ENCODE measurements at places on chromosomes 1 and 21.

DNA sequence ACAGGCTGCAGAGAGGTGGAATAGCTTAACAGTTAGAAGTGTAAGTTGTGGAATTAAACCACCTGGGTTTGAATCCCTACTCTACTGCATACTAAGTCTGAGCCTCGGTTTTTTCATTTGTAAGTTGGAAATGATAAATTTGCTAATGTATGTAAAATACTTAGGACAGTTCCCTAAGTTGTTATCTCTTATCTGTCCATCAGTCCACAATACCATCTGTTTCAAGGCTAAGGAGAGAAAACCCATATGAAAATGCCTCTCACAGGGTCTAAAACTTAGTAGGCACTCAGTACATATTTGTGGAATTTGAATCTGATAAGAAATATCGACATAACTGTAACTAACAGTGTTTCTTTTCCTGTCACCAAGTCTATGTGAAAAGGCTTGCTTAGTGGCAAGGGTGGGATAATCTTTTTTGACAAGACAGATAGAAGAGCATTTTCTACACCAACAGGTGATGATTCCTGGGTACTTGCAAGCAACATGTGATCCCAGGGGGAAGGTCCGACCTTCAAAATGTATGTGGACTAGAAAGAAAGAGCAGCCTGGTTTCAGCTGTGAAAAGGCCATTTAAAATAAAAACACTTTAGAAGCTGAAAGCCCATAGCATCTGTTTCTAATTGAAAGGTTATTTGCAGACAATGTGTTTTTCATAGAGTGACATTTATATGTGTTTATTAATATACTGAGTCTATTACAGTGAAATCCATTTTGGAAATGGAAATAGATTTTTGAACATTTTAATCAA, 202.9 kb downstream of the HHAT start:
- no peak for DNase-seq

DNA sequence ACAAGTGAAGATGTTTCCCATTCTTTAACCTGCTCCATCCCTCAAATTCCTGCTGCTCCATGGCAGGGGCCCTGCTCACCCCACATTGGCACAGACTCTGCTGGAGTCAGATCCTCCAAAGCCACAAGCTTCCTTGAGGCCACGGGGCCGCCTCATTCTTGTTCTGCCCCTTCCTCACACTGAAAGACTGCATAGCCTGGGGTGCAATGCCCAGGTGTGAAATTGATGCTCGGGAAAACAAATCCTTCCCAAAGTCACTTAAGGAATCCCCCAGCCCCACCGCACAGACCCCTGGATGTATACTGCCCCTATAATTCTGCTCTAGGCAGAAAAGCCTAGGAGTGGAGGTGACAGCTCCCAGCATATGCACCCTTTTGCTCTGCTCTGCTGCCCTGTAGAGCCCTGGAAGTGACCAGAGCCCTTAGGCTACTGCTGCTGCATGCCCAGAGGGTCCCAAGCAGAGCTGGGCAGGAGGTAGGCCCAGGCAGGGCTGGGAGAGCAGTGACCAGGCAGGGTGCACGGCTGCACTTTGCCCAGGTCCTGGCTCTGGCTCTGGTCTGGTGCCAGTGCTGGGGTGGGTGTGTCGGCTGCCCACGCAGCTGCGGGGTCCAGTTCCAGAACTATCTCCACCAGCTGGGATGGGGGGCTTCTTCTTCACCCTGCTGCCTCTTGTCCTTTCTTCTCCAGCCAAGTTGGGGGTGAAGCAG, 1.6 kb downstream of the HES2 start:
- DNase-seq = no peak

DNA sequence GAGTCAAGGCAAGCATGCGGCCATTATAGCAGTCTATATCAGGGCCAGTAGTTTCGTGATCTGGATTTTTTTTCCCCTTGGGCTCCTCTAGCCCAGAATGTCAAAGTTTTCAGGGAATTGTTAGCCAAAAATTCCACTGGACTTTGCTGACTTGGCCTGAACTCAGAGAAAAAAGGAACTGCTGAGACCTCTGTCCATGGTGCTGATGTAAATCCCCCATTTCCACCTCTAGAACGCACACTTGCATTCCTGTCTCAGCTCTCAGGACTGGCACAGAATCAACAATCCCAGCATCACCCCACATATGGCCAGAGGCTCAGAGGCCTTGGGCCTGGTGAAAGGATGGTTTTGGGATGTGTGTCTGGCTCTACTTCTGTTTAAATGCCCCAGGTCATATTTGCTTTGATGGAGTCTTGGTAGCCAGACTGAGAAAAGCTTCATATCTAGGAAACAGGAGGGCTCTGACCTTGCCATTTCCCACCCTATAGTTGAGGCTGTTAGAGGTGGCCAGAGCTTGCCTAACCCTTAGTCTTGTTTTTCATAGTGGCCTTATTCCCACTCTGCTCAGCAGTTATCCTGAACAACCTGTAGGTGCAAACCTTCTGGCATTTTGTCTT, 16.9 kb upstream of the EFCAB14 start:
- DNase-seq = peak; percentile 13

DNA sequence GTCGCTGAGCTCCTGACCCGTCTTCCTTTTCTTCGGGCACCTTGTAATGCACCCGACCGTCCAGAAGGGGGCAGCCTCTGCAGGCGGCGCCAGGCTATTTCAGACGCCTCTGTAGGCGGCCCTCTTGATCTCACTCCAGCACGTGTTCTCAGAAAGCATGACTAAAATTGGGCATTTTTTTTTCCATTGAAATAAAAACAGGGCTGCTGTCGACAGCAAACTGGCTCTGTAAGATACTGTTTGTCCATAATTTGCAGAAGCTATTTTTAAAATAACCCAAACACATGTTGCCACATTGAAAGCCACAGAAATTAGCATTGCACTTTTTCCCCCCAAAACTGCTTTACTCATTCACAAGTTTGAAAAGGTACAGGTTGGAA, 78.0 kb downstream of the STUM start:
- DNase-seq = peak; percentile 84

- no peak for DNase-seq
Measured at GRCh38 chr1:214997685-214998084, 84.9 kb upstream of the KCNK2 start.

DNA sequence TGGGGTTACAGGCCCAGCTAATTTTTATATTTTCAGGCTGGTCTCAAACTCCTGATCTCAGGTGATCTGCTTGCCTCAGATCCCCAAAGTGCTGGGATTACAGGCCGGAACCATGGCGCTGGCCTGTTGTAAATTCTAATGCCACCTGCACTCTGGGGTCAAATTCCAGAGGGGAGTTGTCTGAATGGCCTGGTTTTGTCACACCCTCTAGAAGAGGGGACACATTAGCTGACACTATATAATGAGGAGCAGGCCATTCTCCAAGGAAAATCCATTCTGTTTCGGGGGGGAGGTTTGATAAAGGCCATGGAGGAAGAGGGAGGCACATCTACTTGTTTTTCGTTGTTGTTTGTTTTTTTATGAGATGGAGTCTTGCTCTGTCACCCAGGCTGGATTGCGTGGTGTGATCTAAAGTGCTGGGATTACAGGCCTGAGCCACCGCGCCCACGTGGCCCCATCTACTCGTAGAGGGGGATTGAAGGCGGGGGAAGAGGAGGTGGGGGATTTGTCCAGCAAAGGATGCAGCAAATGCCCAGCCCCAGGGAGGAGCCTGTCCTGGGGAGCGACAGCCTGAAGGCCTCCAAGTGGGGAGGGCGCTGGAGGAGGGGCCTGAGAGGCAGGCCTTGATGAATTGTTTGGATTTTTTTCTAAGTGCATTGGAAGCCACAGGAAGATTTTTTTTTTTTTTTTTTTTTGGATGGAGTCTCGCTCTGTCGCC, 78.4 kb upstream of the SLC45A1 start:
- DNase-seq = no peak

GRCh38 chr1:204962742-204963632, 80.0 kb upstream of the CNTN2 start:
- DNase-seq = no peak

DNA sequence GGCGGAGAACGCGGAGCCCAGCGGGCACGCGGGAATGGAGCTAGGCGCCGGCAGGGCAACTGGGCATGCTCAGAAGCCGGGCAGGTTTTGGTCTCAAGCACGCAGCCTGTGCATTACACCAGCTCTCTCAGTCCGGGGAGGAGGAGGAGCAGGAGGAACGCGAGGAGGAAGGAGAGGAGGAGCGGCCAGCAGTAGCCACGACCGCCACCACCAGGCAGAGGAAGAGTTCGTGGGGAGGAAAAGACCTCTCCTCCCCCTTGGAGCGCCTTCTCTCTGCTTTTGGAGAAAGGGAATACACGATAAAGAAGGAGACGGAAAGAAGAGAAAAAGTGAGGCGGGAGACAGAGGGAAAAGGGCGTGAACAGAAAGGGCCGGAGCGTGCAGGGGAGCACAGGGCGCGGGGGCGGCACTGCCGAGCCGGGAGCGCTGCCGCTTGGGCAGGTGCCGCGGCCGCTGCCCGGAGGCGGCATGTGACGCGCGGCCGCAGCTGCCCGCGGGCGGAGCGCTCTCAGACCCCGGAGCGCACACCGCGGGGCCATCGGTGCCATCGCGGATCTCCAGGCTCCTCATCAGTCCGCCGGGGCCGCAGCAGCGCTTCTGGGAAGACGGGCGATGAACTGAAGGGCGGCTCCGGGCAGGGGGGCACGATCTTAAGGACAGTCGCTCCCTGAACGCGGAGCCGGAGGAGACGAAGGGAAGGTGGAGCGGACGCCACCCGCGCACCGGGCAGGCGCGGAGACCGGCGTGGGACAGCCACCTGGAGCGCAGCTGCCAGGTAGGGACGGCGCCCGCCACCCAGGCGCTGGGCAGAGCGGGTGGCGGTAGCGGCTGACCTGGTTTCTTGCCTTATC, at the start of gene CHRM3:
Gene CHRM3 (plus strand): TSS at position 116 of the 851 bp plus-strand sequence. CDS start 520,884 bp downstream, outside the sequence.
- peak; percentile 45 for DNase-seq

GRCh38 chr1:166165661-166166328, 1.0 kb downstream of the FAM78B start:
- peak; percentile 14 for DNase-seq

- no peak for DNase-seq
Measured at GRCh38 chr1:76833151-76833550, 34.1 kb upstream of the ST6GALNAC5 start.

DNA sequence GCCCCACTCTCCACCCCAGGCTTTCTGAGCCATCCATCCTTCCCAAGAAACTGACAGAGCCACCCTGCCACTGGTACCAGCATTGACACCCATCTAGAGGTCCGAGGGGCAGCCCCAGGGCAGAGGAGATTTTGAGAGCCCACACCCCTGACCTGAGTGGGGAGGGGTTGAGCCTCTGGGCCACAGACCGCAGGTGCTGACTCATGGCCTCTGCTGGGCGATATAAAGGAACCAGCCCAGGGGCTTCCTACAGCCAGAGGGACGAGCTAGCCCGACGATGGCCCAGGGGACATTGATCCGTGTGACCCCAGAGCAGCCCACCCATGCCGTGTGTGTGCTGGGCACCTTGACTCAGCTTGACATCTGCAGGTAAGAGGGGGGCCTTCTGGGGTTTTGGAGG, at the start of gene PADI4:
Gene PADI4 (plus strand): TSS at position 252 of the 400 bp plus-strand sequence. CDS start 26 bp downstream, at position 278.
- no peak for DNase-seq

DNA sequence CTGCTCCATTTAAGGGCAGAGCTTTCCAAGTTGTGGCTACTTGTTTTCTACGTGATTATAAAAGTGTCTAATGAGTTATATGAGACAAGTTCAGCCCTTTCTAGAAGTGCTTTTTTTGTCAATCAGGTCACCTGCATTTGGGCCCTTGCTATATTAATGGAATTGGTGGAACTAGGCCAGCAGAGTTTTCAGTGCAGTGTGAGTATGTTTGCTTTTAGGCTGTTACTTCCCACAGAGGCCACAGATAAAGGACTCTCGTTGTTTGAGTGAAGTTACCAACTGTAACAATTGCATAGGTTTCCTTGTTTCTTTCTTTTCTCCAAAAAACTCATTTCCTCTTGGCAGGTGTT, 10.9 kb downstream of the SMAP2 start:
- DNase-seq = no peak

DNA sequence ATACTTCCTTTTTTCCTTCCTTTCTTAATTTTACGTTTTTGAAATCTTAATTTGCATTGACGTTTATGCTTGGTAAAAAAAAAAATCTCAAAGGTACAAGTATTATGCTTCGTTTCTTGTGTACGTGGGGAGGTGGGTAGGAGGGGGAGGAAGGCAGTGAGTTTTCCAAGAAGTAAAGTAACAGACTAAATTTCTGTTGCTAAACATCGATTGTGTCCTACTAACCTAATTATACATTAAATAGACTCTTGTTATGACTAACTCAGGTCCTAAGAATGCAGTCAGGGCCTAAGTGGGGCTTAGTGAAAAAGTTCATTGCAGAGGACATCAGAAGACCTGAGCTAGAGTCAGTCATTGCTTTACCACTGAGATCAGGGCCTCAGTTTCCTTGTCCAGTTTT, 17.5 kb downstream of the NEK7 start:
- no peak for DNase-seq

DNA sequence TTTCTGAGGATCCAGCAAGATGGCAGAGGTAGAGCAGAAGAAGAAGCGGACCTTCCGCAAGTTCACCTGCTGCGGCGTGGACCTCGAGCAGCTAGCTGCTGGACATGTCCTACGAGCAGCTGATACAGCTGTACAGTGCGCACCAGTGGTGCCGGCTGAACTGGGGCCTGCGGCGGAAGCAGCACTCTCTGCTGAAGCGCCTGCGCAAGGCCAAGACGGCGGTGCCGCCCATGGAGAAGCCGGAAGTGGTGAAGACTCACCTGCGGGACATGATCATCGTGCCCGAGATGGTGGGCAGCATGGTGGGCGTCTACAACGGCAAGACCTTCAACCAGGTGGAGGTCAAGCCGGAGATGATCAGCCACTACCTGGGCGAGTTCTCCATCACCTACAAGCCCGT, 125.8 kb downstream of the LRIG2 start:
- no peak for DNase-seq

GRCh38 chr1:11294951-11295350, 22.0 kb downstream of the UBIAD1 start:
- DNase-seq = no peak
